AG09319 (cell line): ENCODE measurements at places on chromosomes 16 and 17.

DNA sequence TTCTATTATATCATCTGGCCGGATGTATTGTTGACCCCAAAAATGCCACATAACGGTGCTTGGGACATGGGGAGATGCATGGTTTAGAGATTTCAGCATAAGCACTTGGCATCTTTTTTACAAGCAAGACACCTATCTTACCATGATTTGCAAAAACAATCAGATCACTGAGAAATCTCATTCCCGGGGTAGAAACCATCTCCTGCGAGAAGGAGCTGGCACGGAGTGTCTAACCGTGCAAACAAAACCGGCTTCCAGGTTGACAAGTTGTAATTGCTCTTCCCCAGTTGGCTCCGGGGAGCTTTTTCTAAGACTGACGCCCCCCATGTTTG, 1.0 kb downstream of the SLC16A6 start:
- no peak for DNase-seq

GRCh38 chr16:12358898-12359297, 382.4 kb downstream of the SNX29 start:
- no peak for DNase-seq

- no peak for DNase-seq
Measured at GRCh38 chr17:28469376-28469775, 4.1 kb upstream of the SLC13A2 start.

DNA sequence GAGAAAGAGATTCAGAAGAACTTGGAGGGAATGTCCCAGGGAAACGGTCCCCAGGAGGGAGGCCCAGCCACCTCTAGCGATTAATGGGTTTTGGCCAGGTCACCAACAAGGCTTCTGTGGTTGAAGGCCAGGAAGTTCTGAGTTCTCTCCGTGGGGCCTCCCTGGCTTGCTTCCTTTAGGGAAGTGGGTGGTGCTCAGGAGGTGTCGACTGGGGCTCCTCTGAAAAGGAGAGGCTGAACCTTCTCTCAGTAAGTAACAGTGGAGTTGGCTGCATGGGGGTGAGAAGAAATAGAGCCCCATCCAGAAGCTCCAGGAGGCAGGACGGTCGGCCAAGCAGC, 77.1 kb upstream of the GSE1 start:
- no peak for DNase-seq

GRCh38 chr17:8649157-8650118, 18.9 kb upstream of the MYH10 start:
- peak; percentile 82 for DNase-seq

- peak; percentile 32 for DNase-seq
Measured at GRCh38 chr17:29982991-29983653, 41.7 kb downstream of the EFCAB5 start.

GRCh38 chr17:18322522-18322921, 7.4 kb downstream of the SMCR8 start:
- no peak for DNase-seq

GRCh38 chr16:49019831-49020230, 261.8 kb downstream of the CBLN1 start:
- DNase-seq: no peak

GRCh38 chr17:45291171-45291805, 25.5 kb downstream of the MAP3K14 start:
- no peak for DNase-seq

DNA sequence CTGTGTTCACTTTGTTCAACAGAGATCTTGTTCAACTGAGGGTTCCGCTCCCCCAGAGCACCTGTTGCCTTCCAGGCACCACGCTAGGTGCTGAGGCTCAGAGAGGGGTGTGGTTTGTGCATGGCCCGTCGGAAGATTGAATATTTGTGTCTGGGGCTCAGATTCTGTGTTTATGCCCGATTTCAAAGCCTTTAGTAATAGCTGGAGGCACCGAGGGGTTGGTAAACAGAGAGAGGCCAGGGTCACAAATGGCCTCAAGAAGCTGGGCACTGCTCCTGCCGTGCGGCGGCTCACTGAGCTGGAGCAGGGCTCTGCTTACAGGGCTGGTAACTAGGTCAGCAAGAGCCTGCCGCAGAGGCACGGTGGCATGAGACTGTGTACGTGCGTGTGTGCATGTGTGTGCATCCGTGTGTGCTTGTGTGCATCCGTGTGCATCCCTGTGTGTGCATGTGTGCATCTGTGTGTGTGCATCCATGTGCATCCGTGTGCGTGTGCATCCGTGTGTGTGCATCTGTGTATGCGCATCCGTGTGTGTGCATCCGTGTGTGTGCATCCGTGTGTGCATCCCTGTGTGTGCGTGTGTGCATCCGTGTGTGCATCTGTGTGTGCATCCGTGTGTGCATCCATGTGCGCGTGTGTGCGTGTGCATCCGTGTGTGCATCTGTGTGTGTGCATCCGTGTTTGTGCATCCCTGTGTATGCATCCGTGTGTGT, 5.4 kb downstream of the ITGAE start:
- no peak for DNase-seq
